Skeletal muscle cell (primary cell): ENCODE measurements at places on chromosomes 3 and 15.

DNA sequence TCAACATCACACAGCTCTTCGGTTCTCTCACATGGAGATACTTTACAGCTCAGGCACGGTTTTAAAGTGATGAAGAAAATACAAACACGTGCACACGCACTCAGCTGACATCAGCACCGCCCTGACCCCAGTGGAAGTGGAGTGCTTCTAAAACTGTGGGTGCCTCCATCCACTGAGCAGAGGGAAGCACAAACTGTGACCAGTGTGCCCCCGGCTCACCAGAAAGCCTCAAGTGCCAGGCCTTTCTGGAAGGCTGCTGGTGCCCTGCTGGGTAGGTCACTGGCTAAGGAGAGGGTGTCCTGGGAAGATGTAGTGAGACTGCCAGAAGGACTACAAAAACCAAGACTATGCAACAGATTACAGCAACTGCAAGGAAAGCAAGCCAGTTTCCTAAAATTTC is 78.5 kb downstream of the OCA2 start:
- DNase-seq: no peak

DNA sequence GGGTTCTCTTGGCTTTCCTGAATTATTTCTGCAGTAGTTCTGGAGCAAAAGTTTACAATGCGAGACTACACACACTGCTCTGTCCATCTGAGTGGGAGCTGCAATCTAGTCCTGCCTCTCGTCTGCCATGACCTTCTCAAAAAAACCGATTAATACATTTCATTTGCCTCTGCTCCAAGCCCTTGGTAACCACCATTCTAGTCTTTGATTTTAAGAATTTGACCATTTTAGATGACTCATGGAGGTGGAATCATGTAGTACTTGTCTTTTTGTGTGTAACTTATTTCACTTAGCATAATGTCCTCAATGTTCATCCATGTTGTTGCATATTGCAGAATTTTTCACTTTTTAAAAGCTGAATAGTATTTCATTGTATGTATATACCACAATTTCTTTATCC is 356.9 kb downstream of the SV2B start:
- DNase-seq: no peak

- DNase-seq: no peak
These were observed 345.5 kb upstream of the ROBO1 start for GRCh38 chr3:80113331-80113730.

DNA sequence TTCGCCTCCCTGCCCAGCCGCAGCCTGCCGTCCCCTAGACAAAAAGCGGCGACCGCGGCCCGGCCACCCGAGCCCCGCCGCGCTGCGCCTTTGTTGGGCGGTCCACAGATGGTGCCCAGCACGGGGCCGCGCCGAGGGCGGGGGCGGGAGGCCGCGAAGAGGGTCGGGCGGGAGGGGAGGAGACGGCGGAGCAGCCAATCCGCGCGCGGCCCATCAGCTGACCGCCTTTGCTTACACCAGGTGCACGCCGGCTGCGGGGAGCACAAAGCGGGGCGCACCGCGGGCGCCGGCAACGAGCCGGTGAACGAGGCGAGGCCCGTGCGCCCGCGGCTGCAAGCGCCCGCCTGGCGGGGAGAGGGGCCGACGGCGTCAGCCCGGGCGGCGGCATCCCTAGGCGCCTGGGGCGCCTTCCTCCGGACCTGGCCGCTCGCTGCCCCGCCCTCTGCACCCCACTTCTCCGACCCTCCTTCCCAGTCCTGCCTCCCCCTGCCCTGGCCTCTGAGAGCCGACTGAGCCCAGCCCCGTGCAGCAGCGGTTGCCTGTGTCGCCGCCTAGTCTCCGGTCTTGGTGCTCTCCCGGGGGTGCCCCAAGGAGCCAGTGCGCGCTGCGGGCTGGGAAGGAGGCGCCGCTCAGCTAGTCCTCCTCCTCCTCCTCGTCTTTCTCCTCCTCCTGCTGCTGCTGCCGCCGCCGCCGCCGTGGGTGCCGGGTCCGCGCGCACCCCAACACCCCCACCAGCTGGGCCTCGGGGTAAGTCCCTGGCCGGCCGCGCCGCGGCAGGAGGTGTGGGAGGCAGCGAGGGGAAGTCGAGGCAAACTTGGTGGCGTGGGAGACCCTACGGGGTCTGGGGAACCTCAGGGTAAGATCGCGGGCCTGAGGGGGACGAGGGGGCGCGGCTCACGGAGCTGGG is at the start of gene LRRN1:
Gene LRRN1, plus strand, starts transcription at position 259 of the 907 bp plus-strand sequence. CDS start 45,211 bp downstream, outside the sequence.
- DNase-seq: no peak

- peak; percentile 39 for DNase-seq
These were observed 4.8 kb downstream of the VWA5B2 start for GRCh38 chr3:184234224-184234623.

- DNase-seq: no peak
These were observed 33.9 kb downstream of the RAB27A start for GRCh38 chr15:55255714-55256113.

GRCh38 chr3:107954845-107955244 is 136.0 kb downstream of the CD47 start:
- no peak for DNase-seq

DNA sequence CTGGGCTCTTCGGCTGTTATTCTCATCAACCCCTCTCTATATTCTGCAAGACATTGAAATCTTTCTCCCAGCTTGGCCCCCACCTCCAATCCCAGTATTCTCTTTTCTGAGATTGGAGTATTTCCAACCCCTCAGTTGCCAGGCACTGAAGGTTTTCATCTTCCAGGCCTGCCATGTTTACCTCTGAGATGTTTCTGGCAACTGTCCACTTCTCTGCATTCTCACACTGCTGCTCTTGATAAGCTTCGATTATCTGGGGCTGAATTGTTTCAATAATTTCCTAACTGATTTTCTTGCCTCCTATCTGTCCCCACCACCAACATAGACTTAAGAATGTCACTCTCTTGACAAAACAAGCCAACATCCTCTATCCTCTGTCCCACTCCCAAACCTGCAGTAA is 1.4 kb upstream of the GPR156 start:
- no peak for DNase-seq

DNA sequence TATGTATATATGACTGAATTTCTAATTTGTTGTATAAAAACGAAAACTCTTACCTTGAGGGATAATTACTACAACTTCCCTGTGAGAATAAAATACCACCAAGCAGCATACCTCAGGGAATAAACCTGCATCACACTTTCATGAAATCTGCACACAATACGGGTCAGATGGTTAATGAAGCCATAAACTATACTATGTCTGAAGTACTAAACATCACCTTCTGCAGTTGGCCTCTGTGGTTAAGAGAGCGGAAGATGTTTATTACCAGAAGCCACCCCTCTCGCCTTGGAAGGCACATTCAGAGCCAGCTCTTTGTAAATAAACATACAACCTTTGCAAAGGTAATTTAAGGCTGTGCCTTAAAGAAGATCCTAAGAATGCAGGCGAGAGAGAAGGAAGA is 462.1 kb upstream of the NR2F2 start:
- DNase-seq: no peak

GRCh38 chr3:98272126-98272525 is 8.1 kb downstream of the OR5H6 start:
- no peak for DNase-seq

GRCh38 chr3:55668359-55668758 is 181.3 kb upstream of the WNT5A start:
- no peak for DNase-seq

GRCh38 chr3:179452872-179453271 is 1.6 kb upstream of the GNB4 start:
- DNase-seq: no peak

DNA sequence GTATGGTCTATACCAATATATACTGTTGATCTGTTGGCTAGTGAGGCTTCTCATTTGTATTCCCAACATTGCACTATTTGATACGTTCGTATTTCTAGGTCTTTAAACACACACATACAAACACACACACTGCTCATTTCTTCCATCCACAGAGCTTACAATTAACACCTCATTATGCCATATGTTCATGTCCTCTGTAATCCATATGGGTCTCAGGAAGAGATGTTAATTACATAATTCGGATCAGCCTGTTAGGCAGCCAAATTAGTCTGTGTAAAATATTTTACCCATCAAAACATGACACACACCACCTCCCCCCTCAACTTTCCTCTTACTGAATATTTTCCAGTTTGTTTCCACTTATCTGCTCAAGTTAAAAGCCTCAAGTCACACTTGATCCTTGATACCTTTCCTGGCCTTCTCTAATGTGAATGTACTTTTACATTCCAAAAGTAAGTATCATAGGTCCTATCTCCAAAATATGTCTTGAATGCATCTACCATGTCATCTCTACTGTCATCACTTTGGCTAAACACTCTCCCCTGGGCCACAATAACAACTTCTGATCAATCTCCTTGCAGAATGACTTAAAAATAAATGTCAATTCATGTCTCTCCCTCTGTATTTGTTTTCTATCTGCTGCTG is 28.2 kb downstream of the EOGT start:
- DNase-seq: no peak

DNA sequence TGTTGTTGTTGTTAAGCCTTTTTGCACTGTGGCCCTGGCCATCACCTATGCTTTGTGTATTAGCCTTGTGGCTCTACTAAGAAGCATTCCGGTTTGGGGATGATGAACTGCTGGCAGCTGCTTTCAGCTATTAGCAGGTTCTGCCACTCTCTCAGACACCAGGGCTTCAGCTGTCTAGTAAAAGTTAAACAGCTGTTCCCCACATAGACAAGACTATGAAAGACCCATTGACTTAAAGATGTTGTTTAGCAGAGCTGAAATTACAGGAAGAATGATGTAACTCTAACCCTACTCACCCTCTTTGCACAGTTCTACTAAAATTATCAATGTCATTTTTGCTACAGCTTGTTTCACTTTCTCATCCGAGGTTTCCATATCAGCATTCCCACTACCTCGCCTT is 131.2 kb upstream of the CGNL1 start:
- peak; percentile 58 for DNase-seq

GRCh38 chr15:89317186-89317720 is 17.4 kb downstream of the POLG start:
- DNase-seq: no peak

DNA sequence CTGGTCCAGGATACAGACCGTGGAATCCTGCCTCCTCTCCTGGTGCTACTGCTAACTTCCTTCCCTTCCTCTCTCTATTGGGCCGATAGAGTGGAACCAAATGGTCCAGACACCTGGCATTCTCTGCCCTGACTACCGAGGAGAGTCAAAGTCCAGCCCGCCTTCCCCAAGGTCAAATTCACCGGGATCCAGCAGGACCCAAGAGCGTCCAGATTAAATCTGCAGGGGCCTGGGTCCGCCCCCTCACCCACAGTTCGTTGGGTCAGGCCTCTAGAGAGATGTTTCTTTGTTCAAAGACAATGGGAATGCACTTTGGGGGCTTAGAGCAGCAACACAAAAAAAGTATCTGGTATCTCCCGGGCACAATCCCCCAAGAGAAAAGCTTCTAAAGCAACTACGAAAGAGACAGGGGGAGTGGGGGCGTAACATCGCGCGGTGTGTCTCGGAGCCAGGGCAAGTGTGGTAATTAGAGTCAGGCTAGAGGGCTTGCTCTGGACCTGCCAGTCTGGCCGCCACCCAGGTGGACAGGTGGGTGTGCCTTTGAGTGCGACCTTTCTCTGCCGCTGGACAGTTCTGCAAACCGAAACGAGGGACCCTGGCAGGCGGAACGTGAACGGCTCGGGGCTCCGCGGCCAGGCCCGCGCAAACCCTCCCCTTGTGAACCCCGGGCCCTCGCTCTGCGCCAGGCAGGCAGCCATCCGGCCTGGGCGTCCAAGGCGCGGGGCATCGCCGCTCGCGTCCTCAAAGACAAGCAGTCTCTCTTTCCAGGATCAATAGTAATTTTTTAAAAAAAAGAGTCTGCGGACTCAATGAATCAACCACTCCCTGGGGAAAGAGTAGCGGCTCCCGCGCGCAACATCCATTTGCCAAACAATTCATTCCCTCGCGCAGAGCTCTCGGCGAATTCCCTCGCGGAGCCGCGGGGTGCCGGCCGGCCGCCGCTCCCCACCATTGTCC is 806 bp downstream of the KLHL25 start:
- DNase-seq: no peak

GRCh38 chr3:146712806-146713205 is 107.7 kb upstream of the PLSCR5 start:
- DNase-seq: no peak

DNA sequence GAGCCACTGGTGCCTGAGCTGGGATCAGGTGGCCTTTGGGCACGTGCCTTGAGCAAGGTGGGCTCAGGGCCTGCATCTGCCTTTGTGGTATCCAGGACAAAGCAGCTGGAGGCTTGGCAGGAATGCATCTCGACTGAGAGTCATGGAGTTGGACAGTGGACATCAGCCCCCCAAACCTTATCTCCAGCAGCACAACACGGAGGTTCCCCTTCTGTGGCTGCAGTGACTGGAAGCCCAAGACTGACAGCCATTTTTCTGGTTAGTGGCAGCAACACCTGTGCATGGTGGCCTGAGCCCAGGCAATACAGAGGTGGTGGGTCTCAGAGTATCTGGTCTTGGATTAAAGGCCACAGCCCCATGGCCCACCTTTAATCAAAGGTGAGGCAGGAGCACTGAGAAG is 27.8 kb upstream of the TSEN2 start:
- no peak for DNase-seq

DNA sequence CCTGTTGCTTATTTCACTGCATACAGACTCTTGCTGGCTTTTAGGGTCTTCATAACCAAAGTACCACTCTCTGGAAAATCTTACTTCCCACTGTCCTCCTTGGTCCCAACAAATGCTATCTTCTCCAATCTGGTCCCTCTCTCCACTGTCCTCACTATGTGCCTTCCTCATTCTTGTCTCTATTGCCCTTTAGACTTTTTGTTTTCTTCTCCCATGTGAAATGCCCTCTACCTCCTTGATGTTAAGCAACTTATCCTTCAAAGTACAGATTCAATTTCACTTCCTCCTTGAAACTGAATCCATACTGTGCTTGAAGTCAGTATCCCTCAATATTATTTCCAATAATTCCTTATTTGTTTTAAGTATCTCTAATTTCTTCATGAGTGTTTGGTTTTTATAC is 60.8 kb downstream of the CGGBP1 start:
- no peak for DNase-seq

GRCh38 chr3:69871868-69872267 is 127.7 kb upstream of the SAMMSON start:
- no peak for DNase-seq
